Mesenchymal stem cell (in vitro differentiated cells and primary cell): ENCODE measurements at places on chromosomes 11 and 22.

DNA sequence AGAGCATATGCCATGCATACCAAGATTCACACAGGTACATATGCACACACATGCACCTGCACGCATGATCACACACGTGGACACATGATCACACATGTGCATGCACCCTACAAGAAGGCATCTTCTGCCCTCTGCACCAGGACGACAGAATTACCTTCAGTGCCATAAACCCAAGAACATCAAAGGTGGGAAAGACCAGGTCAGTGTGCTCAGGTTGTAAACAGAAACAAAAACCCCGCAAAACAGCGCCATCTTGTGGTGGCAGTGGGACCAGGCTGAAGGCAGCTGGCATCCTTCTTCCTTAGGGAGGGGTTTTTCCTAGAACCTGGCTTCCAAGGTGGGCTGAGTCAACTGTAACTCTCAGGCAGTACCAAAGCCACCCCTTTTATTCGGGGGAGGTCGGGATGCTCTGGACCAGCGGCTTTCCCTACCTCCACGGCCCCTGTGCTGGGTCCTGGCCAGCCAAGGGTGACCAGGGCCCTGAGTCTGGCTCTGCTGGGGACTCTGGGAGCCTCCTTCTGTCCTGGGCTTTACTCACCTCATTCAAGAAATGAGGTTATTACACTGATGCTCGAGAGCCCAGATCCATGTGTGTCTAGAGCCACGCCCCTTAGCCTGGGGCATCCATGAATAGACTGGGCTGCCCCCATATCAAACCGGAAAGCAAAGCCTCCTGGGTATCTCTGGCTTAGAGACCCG is 69.4 kb upstream of the FGF3 start:
- peak; percentile 62 for DNase-seq

GRCh38 chr11:82521427-82521826 is 212.2 kb downstream of the FAM181B start:
- DNase-seq: no peak

DNA sequence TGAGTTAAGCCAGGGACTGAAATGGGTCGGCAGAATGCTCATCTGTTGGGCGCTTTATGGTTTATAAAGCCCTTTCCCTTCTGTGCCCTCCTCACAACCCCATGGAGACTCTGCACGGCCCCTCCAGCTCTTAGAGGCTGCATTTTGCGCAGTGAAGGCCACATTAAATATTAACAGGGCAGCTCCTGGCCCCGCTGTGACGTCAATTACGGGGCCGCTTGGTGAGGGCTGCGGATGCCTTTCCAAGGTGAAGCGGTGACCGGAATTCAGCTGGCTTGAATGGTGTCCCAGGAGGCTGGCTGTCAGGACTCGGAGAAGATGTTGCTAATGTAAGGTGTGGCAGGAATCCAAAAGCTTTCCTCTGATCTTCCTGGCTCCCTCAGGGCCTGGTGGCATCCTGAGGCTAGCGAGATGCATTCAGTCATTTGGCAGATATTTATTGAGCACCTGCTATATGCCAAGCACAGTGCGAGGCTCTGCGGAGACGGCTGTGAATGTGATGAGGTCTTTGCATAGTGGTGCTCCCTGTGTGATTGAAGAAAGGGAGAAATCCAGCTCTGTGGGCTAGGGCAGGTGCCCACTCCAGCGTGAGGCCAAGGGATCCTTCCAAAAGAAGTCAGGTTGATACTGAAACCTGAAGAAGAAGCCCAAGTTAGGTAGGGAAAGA is 10.4 kb upstream of the YWHAH start:
- DNase-seq: no peak

- no peak for DNase-seq
These were observed 11.3 kb downstream of the IZUMO1R start for GRCh38 chr11:94315664-94316063.

- DNase-seq: no peak
These were observed 235.7 kb downstream of the SBF2 start for GRCh38 chr11:10058356-10058755.

- DNase-seq: peak; percentile 59
These were observed 1.8 kb downstream of the CD82 start for GRCh38 chr11:44566952-44567875.

GRCh38 chr11:6778518-6778917 is 4.3 kb upstream of the OR2AG1 start:
- no peak for DNase-seq

GRCh38 chr11:43825217-43825816 is 55.3 kb upstream of the ALKBH3 start:
- DNase-seq: peak; percentile 41
